ENCODE measurements at places on chromosomes 1 and 21.
A peak's percentile ranks its signal among the peaks of the same experiment; 100 is the strongest.

GRCh38 chr21:14589855-14590563 is 43.9 kb upstream of the SAMSN1 start:
- H3K4me1 ChIP-seq, result peaks cover 13% of the 10 kb centered on the region
- H3K27ac ChIP-seq, result peak overlapping the region; percentile 71
- H3K4me3 ChIP-seq, result no peak overlapping the region
- no peaks in the 10 kb centered on the region for H3K27me3 ChIP-seq

GRCh38 chr1:110403805-110404204 is 3.7 kb downstream of the LAMTOR5 start:
- DNase-seq, result no peak
- H3K27ac ChIP-seq, result no peak overlapping the region

GRCh38 chr1:198295225-198295624 is 138.4 kb downstream of the NEK7 start:
- H3K4me1 ChIP-seq, result peaks cover 11% of the 10 kb centered on the region
- H3K4me3 ChIP-seq, result no peak overlapping the region
- peaks cover 4% of the 10 kb centered on the region for H3K36me3 ChIP-seq

- peaks cover 21% of the 10 kb centered on the region for H3K4me1 ChIP-seq
- no peak for DNase-seq
- peak overlapping the region; percentile 73 for H3K4me3 ChIP-seq
- no peaks in the 10 kb centered on the region for H3K36me3 ChIP-seq
Measured at GRCh38 chr1:7670334-7671145, 100.6 kb upstream of the VAMP3 start.

- no peak overlapping the region for H3K4me3 ChIP-seq
- no peak overlapping the region for H3K27ac ChIP-seq
- no peaks in the 10 kb centered on the region for H3K36me3 ChIP-seq
- DNase-seq, result no peak
- no peaks in the 10 kb centered on the region for H3K27me3 ChIP-seq
Measured at GRCh38 chr1:72366466-72366865, 84.1 kb upstream of the NEGR1 start.

GRCh38 chr1:48266576-48266975 is 44.1 kb downstream of the SLC5A9 start:
- peaks cover 2% of the 10 kb centered on the region for H3K36me3 ChIP-seq
- H3K4me3 ChIP-seq, result no peak overlapping the region
- no peak overlapping the region for H3K27ac ChIP-seq
- DNase-seq, result no peak
- peaks cover 6% of the 10 kb centered on the region for H3K27me3 ChIP-seq

DNA sequence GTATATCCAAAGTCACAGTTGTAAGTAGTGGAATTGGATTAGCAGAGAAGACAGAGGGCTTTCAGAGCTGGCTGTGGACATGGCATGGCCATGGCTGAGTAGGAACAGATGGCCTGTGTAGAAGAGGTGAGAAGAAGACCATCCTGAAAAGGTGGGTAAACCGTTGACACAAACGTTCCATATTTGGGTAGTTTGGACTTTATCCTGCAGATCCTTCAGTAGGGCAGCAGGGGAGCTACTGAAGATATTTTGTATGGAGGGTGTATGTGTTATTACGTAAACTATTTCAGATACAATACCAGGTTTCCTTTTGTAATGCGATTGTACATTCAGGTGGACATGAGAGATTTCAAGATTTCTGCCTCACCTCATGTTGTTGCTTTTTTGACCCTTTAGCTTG is 1.6 kb downstream of the UTP11 start:
- H3K27me3 ChIP-seq, result no peaks in the 10 kb centered on the region
- DNase-seq, result no peak

DNA sequence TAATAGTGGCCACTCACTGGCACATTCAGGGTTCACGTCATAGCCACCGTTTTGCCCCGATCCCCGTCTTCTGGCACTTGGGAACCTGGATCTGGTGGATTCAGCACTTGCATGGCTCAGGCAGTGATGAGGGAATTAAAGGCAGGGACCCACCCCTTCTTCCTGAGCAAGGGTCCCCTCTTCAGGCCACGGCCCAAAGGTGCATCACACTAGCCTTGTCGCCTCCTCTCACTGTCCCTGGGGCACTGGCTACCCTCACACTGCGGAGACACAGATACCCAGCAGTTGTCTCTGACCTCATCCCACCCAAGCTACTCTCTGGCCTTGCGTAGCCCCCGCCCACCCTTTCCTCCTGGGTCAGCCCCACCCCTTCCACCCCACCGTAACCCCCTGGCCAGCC is 19.9 kb upstream of the LDLRAP1 start:
- peaks cover 7% of the 10 kb centered on the region for H3K4me1 ChIP-seq
- no peaks in the 10 kb centered on the region for H3K36me3 ChIP-seq
- H3K27me3 ChIP-seq, result no peaks in the 10 kb centered on the region
- no peak for DNase-seq

DNA sequence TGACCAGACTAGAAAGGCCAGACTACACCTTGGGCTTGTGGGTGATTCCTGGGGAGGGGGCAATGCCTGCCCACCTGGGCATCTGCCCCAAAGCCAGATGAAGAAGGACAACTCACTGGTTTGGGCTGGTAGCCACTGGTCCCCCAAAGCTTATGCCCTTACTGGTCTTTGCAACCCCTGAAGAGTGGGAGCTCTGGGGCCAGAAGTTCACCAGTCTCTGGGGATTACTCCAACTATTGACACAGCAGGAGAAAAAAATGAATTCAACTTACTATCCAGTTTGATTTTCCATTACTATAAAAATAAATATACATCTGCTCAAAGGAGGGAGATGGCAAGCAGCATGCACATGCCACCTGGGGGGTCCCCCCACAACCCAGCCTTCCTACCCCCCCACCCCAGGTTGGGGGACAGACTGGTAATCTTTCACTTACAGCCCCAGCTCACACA is 2.6 kb downstream of the AHDC1 start:
- no peaks in the 10 kb centered on the region for H3K27me3 ChIP-seq
- H3K4me3 ChIP-seq, result peak overlapping the region; percentile 70
- H3K4me1 ChIP-seq, result peaks cover 48% of the 10 kb centered on the region
- no peak for DNase-seq

DNA sequence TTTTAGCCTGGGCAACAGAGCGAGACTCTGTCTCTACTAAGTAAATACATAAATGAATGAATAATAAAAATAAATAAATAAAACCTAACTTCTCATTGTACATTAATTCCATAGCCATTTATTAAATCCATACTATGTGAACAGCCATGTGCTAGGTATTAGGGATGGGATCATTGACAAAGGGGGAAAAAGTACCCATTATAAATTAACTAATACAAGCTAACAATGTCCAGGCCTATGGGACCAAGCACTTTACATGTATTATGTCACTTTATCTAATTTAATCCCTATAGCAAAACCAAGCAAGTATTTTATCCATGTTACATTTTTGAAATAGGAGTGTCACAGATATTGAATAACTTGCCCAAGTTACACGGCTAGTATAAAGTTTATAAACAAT is 2.6 kb upstream of the CDC7 start:
- H3K27ac ChIP-seq, result no peak overlapping the region
- H3K27me3 ChIP-seq, result no peaks in the 10 kb centered on the region
- peaks cover 15% of the 10 kb centered on the region for H3K4me1 ChIP-seq
- H3K4me3 ChIP-seq, result no peak overlapping the region
- H3K36me3 ChIP-seq, result no peaks in the 10 kb centered on the region

GRCh38 chr1:164769486-164770130 is 210.6 kb downstream of the PBX1 start:
- no peaks in the 10 kb centered on the region for H3K27me3 ChIP-seq
- H3K4me1 ChIP-seq, result no peaks in the 10 kb centered on the region
- DNase-seq, result no peak
- no peak overlapping the region for H3K4me3 ChIP-seq
